ENCODE measurements at places on chromosomes 1 and 21.

GRCh38 chr1:50930193-50930592 is 29.9 kb downstream of the FAF1 start:
- no peak for DNase-seq

GRCh38 chr21:45888386-45889009 is 93.1 kb upstream of the COL6A1 start:
- no peak for DNase-seq

GRCh38 chr21:34914239-34914638 is 134.9 kb downstream of the RUNX1 start:
- DNase-seq, result no peak

- DNase-seq, result no peak
Observed at GRCh38 chr1:18422076-18422777, 58.5 kb upstream of the KLHDC7A start.

GRCh38 chr1:201584471-201585092 is 45.7 kb downstream of the NAV1 start:
- DNase-seq, result no peak

DNA sequence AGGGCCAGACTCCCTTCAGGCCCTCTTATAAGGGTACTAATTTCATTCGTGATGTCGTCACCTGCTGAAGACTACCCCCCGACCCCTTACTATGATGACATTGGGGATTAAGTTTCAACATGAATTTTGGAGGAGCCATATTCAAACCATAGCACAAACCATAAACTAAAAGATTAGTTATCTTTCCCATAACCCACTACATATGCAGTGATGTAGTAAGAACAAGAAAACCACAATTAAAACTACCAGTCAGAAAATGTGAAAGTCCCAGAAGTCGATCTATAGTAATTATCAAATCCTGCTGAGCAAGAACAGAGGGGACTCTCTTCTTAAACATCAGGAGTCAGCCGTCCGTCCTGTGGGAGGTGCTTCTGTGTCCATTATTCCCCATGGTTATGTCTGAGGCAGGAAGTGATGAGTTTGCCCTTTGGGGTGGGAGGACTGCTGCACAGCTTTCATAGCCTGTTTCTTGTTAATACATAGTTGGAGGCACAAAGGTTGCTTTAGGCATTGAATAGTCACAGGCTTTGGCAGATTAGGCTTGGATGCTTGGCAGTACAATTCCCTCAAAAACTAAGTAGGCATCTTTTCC is 35.9 kb upstream of the PTGFRN start:
- peak; percentile 51 for DNase-seq

DNA sequence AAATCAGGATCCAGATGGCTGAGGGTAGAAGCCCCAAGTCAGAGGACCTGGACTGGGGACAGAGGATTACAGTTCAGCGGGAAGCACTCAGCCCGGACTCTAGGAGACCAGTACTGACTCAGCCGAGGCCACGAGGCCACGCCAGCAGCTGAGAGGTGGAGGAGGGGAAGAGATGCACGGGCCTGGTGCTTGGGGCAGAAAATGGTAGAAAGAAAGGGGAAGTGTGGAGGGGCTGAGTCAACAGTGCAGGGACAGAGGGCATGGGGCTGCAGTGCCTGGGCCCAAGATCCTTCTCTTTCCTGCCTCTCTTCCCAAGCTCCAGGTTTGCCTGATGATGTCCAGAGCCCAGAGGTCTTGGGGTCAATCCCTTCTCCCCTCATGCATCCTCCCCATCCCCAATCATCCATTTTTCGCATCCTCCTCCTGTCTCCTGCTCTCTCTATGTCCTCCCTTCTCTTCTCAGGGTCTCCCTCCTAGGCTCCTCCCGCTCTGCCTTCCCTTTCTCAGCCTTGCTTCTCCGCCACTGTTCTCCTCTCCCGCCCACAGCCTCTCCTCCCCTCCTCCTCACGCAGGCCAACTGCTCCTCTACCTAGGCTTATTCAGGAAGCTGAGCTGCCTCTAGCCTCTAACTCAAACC is 7.7 kb downstream of the ARHGEF2 start:
- DNase-seq, result peak; percentile 62

DNA sequence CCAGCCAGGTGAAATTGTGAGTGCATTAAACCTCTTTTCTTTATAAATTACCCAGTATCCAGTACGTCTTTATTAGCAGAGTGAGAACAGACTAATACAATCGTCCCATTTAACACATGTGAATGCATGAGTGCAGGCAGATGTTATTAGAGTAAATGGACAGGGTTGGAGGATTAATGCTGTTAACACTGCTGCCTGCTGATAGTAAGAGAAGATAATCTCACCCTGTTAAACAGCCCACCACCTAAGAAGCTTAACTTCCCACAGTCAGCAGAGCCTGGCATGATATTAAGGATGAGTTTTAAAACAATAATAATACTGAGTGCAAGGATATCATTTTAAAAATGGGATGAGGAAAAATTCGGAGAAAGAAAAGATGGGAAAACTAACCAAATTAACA is 181.4 kb upstream of the LHX8 start:
- DNase-seq, result no peak

GRCh38 chr1:204466416-204467405 is 27.9 kb downstream of the PIK3C2B start:
- DNase-seq, result no peak

- peak; percentile 4 for DNase-seq
Observed at GRCh38 chr1:213484333-213484732, 433.3 kb downstream of the RPS6KC1 start.

Measured in activated CD8-positive, alpha-beta T cell treated with anti-CD3 and anti-CD28 coated beads for 36 hours (primary cell).